ENCODE measurements at places on chromosomes 3 and 15.

GRCh38 chr3:194910414-194910984 lies 224.8 kb downstream of the FAM43A start:
- no peak for DNase-seq

GRCh38 chr3:71225951-71226564 lies 357.5 kb downstream of the FOXP1 start:
- DNase-seq: no peak

GRCh38 chr3:112931736-112932521 lies 43.0 kb downstream of the CD200R1 start:
- DNase-seq: no peak

DNA sequence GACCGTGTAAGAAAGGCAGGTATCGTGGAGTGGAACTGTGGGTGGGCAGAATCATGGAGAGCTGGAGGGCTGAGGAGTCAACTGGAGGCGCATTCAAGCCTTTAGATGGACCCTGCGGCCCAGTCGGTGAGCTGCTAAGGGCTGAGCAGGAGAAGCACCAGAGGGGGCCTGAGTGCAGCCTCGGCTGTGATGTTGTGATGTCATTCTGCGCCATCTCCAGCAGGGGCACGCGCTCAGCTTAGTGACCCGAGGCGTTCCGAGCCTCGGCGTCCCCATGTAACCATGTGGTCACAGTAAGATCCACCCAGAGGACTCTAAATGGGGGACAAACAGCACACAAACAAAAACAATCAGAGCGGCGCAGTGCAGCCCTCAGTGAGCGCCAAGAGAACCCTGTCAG lies 76.8 kb downstream of the VGLL4 start:
- DNase-seq: no peak

DNA sequence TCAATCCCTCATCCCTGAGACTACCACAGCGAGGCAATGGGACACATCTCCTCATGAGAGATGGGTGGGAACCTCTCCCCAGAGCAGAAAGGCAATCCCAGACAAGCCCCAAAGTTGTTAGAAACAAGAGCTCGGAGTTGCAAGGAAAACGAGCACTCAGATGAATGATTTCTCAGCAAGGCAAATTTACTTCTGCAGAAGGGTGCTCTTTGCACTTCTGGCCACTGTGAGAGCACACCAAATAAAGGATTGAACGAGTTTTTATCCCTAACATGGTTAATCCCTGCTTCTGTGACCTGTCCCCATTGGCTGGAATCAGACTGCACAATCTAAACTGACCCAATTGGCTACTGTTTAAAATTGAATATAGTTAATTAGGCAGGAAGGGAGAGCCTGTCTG lies 339.1 kb upstream of the POU1F1 start:
- DNase-seq: no peak

DNA sequence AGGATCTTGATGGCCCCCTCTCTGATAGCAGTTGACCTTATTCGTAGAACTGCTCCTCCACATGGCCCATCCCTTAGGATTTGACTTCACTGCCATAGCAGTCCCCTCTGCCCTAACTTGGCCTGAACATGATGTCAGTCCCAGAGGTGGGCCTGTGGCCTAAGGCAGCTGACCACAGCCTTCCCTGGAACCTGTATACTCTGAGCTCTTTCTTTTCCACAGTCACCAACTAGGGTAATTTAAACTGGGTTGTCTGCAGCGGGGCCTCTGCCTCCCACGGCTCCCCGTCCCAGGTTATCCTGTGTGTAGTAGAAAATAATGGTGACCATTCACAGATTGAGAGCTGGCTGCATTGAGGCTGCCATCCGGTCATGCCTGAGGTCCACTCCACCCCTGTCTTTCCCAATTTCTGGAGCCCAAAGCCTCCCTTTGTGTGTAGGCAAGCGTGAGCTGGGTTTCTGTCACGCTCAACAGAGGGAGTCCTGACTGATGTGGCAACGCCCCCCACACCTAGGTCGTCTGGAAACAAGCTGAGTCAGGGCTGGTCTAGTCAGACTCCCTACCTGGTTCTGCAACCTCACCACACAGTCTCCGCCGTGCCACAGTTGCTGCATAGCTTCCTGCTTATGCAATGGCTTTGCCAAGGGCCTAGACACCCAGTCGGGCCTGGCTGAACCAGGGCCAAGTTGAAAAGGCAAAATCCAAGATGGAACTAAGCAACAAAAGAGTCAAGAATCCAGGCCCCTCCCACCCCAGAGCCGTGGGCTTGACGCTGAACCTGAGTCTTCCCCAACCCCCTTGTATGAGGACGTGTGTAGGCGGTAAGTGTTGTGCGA lies 284.5 kb downstream of the XXYLT1 start:
- no peak for DNase-seq

GRCh38 chr3:23739536-23739935 lies 66.2 kb upstream of the UBE2E1 start:
- no peak for DNase-seq

Measured in activated T-helper 1 cell treated with anti-CD3 and anti-CD28 coated beads, Interleukin-2, amount 50 U/mL, for 16 hours (primary cell).